Osteoblast (primary cell): ENCODE measurements at places on chromosomes 3 and 15. TPM values are rescaled to one million over a fixed set of nuclear protein-coding genes. Genes with fewer than 3 reads are reported as not detected.

Gene SLC35G2
- 8.0 and 9.7 TPM in 2 replicates for total RNA-seq

Gene CEP19
- 3.6 and 3.8 TPM in 2 replicates for total RNA-seq

Gene ANKRD63
- total RNA-seq: not detected in 2 replicates

Gene NPAP1
- not detected in 2 replicates for total RNA-seq

Gene CCR2
- total RNA-seq: not detected in 2 replicates

Gene LSAMP
- 3.3 and 6.8 TPM in 2 replicates for total RNA-seq

Gene TRAIP
- 1.4 and 2.4 TPM in 2 replicates for total RNA-seq

Gene GOLGA8O
- total RNA-seq: 0.88 and 1.1 TPM in 2 replicates

Gene RARRES1
- total RNA-seq: 13.6 and 19.5 TPM in 2 replicates

Gene ANXA2
- total RNA-seq: 2,826 and 3,042 TPM in 2 replicates

Gene SCAMP5
- total RNA-seq: 0.88 and 1.8 TPM in 2 replicates

Gene ACKR4
- 0.72 TPM in 1 of 2 replicates, not detected in the other for total RNA-seq

Gene GPX1
- 174 and 183 TPM in 2 replicates for total RNA-seq

Gene ANAPC13
- total RNA-seq: 68.4 and 77.5 TPM in 2 replicates

Gene LINGO1
- total RNA-seq: under 0.01 and 1.1 TPM in 2 replicates

Gene RFTN1
- total RNA-seq: 94.6 and 99.2 TPM in 2 replicates

Gene FGD5
- total RNA-seq: under 0.01 TPM in 2 replicates

Gene TCF12
- total RNA-seq: 82.2 and 86.5 TPM in 2 replicates

Gene ERC2
- 0.36 TPM in 1 of 2 replicates, not detected in the other for total RNA-seq

Gene TOP2B
- total RNA-seq: 66.6 and 71.7 TPM in 2 replicates

Gene FBN1
- total RNA-seq: 1,453 and 1,556 TPM in 2 replicates

Gene MESP2
- total RNA-seq: 0.72 and 1.5 TPM in 2 replicates
